ENCODE measurements at places on chromosomes 6 and 20.

DNA sequence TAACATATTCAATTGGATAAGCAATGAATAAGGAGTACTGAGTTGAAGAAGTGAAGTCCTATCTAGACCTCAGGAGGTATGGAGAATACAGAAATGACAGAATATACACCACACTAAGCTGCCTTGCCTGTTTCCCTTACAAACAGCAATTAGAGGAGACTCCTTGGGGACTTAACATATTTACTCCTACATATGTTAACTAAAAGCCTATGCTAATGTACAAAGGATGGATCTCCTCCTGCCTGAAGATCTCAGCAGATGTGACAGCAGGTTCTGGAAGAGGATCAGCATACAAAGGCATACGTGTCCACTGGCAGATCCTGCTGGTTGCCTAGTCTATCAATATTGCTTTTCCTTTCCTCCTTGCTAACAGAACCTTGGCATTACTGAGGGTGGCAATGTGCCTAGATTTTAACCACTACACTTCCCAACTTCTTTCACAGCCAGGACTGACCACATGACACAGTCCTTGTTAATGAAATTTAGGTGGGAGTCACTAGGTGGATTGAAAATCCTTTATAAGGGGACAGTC is 29.6 kb downstream of the PRKN start:
- no peak for DNase-seq

DNA sequence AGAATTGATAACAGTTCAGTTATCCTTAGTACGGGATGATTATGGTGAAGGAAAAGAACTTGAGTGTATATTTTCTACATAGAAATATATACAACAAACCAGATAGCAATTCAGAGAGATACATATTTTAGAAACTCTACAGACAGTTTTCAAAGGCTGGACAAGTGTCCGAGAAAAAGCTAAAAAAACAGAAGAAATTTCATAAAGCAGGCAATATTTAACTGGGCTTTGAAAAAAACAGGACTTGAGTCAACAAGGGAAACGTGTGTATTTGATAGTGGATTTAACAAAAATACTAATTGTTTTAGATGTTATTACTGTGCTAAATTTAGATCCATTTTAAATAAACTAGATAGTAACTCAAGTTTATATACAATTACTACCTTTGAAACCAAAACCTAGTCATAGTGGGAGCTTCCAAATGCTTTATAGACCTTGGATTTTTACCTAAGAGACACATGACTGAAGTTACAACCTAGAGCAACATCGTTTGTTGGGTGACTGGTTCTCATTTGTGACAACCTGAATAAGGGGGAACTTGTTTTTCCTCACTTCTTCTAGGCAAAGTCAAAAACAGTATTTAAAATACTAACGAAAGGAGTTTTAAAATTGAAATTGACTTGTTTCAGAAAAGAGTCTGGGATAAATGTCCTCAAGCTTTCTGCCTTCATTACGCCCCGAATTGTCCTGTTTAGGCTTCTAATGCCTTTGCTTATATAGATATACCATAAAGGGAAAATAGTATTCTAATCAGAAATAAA is 116.7 kb upstream of the PRSS16 start:
- DNase-seq = no peak

DNA sequence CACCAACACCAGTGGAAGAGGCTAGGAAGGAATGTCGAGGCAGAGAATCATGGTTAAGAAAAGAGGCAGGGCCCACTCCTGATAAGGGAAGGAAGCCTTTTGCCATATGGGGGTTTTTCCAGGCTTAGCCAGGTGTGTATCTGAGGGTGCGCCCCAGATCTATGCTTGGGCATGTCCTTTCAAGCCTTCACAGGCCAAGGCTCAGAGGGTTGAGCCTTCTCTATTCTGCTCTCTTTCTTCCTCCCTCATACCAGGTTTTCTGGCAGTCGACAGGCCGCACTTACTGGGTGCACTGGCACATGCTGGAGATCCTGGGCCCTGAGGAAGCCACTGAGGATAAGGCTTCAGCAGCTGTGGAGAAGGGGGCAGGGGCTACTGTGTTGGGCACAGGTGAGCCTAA is 4.7 kb downstream of the CUL9 start:
- no peak for DNase-seq

- DNase-seq = no peak
Observed at GRCh38 chr6:26218824-26219223, 131.6 kb downstream of the HFE start.

GRCh38 chr6:147789430-147789947 is 281.0 kb downstream of the SAMD5 start:
- no peak for DNase-seq

DNA sequence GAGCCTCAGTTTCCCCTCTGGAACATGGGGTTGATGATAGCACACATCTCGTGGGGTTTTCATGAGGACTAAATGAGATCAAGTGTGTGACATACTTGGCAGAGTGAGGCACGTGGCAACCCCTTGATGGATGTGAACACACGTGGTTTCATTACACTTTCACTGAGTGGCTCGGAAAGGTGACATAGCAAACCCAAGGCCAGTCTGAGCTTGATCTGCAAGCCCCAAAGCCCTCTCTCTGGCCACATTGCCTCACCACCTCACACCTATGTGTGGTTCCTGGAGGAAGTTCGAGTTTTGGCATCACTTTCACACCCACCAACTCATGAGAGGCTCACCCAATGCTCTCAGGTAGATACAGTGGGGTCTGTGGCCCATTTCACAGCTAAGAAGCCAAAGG is 60.0 kb downstream of the CPNE5 start:
- no peak for DNase-seq

DNA sequence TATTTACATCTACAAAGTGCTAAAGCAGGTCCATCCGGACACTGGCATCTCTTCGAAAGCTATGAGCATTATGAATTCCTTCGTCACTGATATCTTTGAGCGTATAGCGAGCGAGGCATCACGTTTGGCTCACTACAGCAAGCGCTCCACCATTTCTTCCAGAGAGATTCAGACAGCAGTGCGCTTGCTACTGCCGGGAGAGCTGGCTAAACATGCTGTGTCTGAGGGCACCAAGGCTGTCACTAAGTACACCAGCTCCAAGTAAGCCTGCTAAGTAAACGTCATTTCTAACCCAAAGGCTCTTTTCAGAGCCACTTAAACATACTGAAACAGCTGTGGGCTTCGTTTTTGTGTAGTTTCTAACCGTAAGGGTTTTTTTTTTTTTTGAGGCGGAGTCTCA is 27.5 kb upstream of the SLC17A4 start:
- DNase-seq = no peak

Measured in stimulated activated CD4-positive, alpha-beta T cell treated with anti-CD3 and anti-CD28 coated beads, Interleukin-1b, Interleukin-23, amount 100 ng/mL, for 48 hours (primary cell).